Activated CD4-positive, alpha-beta memory T cell treated with anti-CD3 and anti-CD28 coated beads for 36 hours (primary cell): ENCODE measurements at places on chromosomes 4 and X.

- DNase-seq, result no peak
Observed at GRCh38 chr4:10346023-10346422, 111.2 kb downstream of the ZNF518B start.

- DNase-seq, result no peak
Observed at GRCh38 chr4:103634236-103634635, 85.5 kb downstream of the TACR3 start.

DNA sequence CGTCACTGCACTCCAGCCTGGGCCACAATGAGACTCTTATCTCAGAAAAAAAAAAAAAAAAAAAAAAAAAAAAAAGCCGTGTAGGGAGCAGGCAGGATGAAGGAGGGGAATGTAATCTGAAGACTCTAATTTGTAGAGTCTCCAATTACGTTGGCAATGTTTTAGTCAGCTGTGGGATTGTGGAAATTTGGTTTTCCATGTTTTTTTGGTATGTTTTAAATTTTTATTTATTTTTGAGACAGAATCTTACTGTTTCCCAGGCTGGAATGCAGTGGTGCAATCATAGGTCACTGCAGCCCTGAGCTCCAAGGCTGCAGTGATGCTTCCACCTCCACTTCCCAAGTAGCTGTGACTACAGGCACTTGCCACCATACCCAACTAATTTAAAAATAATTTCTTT lies 56.5 kb downstream of the NSD2 start:
- no peak for DNase-seq

DNA sequence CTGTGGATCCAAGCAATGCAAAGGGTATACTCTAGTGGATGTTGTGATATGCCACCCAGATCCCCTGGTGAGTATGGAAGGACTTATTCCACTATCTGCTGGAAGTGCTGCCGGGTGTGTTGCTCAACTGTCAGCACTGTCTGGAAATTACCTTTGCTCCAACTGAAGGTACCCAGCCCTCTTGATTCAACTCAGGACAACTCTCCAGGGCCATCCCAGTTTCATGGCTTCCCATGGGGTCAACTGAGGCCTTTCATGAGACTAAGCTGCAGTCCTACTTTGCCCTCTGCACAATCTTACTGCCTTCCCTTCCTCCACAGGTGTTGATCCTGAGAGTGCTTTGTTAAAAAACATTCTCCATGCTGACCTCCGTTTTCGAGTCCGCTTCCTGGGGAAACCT lies 99.8 kb downstream of the SPRY1 start:
- DNase-seq, result no peak

GRCh38 chr4:108029731-108030130 lies 40.0 kb downstream of the HADH start:
- DNase-seq, result peak; percentile 36

DNA sequence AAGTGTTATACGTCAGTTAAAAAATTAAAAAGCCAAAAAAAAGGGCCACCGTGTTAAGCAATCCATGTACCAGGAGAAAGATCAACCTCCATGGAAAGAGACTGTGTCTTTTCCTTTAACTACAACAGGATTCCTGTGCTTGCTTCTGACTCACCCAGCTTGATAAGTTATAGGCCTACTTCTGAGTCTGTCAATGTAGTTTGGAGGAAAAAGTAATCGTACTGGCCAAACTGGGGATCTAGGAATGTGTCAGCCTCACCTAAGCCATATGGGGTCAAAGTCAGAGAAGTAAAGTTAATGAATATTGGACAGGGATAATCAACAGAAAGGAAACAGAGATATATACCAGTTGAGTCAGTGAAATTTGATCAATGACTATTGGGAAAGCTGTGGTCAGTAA lies 470.8 kb upstream of the SLIT2 start:
- DNase-seq, result no peak

GRCh38 chr4:86557526-86557925 lies 36.6 kb upstream of the PTPN13 start:
- no peak for DNase-seq

GRCh38 chr4:107472265-107472948 lies 247.6 kb downstream of the PAPSS1 start:
- no peak for DNase-seq

- peak; percentile 33 for DNase-seq
Observed at GRCh38 chr4:183098019-183098722, 886 bp upstream of the WWC2 start.

DNA sequence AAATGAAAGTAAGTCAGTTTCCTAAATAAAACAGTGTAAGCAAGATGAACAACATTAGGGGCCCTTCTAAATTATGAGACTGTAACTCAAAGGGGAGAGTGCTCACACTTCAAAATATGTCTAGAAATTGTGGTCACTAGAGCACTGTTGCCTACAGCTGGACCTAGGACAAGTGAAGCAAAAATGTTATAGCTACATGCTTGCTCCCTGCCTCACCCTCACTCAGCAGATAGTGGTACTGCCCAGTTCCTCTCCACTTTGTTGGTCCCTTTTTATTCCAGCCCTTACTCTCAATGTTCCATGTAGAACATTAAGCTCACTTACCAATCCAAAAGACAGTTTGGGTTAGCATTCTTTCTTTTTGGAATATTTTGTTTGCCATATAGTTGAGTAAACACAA lies 147.3 kb downstream of the GRIA3 start:
- no peak for DNase-seq

DNA sequence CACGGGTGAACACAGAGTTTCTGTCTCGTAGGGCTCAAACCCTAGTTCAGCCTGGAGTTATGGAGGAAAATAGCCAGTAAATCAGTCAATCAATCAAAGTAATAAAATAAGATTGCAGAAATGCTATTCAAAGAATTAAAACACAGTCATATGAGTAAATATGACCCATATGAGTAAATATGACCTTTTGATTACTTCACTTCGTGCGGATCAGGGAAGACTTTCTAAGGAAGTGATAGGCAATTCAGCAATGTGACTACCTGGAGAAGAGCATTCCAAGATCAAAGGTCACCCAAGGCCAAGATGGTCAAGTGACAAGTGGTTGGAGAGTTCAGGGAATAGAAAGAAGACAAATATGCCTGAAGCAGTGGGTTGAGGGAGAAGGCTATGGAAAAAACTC lies 722.6 kb downstream of the ADGRL3 start:
- DNase-seq, result no peak

DNA sequence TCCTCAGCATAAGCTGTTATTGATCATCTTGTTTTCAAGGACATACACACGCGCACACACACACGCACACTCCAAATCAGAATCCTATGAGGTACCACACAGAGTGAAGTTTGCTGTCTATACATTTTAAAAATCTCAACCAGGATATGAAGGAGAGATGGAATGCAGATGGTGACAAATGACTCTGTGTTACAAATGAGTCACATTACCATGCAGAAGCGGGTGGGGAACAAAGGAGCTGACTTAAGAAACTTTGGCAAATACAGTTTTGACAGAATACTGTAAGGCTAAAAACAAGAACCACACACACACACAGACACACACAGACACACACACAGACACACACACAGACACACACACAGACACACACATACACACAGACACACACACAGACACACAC lies 81.7 kb downstream of the RELL1 start:
- peak; percentile 20 for DNase-seq

DNA sequence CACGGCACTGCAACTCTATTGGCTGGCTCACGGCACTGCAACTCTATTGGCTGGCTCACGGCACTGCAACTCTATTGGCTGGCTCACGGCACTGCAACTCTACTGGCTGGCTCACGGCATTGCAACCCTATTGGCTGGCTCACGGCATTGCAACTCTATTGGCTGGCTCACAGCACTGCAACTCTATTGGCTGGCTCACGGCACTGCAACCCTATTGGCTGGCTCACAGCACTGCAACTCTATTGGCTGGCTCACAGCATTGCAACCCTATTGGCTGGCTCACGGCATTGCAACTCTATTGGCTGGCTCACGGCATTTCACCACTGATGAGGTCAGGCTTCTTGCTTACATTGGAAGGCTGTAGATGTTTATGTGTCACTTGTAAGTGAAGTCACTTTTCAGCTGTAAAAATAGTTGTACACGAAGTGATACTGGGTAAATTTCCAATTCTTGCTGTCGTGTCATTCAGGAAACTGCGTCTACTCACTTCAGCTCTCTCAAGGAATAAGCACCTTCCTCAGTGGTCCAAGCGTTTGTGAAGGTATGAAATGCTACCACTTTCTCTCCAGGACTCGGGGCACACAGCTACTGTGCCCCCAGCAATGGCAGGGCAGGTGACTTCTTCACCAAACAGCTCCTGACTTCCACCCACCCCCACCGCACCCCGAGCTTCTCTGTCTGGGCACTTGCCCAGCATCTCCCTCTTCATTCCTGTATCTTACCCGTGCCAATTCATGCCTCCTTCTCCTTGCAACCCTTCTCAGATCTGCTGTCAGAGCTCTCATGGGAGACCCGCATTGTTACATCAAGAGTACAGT lies 141.3 kb downstream of the AFAP1 start:
- DNase-seq, result no peak

GRCh38 chr4:36285784-36286480 lies 4.5 kb downstream of the DTHD1 start:
- DNase-seq, result peak; percentile 75

GRCh38 chrX:70029863-70030262 lies 19.9 kb downstream of the AWAT2 start:
- DNase-seq, result no peak

- DNase-seq, result no peak
Observed at GRCh38 chrX:7570432-7571029, 272.4 kb upstream of the VCX start.

DNA sequence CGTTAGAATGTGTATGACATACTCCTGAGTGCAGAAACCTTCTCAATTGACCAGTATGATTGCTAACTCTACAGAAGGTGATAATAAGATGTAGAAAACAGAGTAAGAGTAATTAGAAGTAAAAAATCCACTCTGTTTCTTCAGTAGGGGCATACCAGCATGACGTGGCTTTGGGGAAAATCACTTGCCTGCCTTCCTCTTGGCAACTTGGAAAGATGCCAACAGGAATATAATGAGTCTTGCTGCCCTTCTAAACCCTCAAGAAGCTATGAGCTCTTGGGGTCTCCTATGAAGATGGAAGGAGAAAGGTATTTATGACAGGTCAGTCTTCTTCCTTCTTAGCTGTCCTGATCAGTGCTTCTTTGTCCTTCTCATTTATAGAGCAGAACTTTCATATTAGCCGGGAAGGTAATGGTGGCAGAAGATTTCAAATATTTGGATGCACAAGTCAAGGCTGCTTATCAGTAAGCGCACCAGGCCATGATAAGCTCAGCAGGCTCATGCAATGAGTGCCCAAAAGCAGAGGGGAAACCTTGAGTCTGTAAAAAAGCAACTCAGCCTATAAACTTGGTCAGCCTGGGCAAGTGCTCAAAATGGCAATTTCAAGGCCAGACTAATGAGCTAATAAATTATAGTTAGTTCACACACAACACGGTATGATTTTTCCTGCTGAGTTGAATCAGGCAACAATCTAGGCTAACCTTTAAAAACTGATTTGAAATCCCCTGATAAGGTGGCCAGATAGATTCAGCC lies 69.7 kb upstream of the PPARGC1A start:
- DNase-seq, result no peak

DNA sequence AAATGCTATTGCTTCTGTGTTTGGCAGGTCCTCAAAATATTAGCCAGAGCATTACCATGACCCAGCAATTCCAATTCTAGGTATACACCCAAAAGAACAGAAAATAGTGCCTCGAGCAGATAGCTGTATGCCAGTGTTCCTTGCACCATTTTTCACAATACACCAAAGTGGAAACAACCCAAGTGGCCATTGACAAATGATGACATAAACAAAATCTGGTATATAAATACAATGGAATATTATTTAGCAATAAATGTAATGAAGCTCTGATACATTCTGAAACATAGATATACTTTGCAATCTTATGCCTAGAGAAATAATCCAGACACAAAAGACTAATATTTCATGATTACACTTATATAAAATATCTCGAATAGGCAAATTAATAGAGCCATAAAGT lies 451.8 kb upstream of the PCDH7 start:
- DNase-seq, result no peak

DNA sequence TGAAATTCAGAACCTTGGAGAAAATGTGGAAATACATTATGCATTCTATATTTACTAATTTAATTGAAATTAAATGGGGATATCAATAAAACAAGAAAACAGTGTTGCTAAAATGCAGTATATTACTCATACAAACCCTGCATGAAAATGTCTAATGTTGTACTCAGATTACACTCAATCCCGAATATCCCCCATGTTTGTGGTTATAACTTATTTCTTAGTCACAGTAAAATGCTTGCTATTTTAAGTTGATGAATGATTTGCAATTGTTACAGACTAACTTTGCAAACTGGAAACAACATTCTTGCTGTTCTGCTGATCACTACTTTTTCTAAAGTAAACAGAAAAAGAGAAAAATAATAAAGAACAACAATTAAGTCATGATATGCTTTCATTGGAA lies 33.1 kb upstream of the ANXA10 start:
- DNase-seq, result no peak

DNA sequence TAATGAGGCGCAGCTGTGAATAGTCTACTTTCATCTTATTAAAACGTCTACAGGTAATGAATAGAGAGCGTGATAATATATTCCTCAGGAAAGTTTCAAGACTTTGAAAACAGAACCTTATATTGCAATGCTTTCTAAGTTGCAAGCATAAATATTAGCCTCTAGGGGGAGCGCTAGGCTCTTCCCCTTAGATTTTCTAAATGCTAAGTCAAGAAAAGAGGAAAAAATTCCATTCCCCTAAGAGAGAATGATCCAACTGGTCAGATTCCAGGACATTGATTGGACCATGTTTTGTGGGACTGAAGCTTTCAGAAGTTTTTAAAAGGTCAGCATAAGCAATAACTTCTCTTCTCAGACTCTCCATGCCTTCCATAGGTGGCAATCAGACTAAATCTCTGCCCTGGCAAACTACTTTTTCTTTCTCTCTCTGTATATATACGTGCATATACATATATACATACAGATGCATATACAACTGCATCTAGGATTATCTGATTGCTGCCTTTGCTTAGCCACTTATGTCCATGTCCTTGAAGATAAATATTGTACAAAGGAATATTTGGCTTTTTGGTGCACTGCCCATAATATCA lies 492.9 kb downstream of the INPP4B start:
- no peak for DNase-seq

DNA sequence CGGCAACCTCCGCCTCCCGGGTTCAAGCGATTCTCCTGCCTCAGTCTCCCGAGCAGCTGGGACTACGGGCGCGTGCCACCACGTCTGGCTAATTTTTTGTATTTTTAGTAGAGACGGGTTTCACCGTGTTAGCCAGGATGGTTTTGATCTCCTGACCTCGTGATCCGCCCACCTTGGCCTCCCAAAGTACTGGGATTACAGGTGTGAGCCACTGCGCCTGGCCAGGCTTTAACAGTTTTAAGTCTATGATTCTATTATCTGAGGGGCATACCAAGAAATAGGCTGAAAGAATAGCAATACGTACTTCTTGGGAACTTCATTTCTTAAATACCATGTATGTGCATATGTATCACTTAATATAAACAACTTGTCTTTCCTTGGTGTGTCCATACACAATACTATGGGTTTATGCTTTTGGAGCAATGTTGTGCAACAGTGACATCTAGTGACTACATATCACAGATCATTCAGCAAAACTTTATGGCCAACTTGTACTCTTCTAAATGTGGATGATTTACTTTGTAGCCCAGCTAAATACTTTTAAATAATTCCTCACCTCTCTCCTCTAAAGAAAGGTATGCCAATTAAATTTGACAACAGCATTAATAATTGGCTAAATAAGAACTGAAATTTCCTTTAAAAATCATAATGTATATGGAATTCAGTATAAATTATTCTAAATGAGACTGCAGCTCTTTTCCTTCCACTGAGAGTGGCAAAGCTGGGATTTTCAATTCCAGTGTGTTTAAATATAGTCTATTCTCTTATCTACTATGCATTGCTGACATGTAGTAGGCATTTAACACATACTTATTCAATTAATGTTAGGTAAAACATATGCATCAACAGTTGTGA lies 10.4 kb downstream of the SLC9B1 start:
- no peak for DNase-seq

- no peak for DNase-seq
Observed at GRCh38 chr4:187972135-187972534, 23.4 kb upstream of the ZFP42 start.
